ENCODE measurements at places on chromosomes 16 and 17.

GRCh38 chr17:63741143-63741407, 524 bp downstream of the STRADA start:
- no peak for DNase-seq

DNA sequence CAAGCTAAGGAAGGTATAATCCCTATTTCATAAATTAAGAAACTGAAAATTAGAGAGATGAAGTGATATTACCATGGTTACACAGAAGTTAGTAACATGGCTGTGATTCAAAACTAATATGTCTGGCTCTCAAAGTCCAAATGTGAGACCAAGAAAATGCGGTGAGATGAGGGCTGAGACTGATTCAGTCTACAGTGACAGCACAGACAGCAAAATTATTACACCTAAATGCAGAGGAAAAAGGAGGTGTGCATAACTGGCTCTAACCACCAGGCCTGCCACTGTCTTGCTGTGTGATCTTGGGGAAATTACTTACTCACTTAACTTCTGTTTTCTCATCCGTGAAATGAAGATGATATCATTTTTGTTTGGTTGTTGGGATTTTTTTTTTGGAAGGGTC, 270.0 kb upstream of the SOX9 start:
- DNase-seq = no peak

DNA sequence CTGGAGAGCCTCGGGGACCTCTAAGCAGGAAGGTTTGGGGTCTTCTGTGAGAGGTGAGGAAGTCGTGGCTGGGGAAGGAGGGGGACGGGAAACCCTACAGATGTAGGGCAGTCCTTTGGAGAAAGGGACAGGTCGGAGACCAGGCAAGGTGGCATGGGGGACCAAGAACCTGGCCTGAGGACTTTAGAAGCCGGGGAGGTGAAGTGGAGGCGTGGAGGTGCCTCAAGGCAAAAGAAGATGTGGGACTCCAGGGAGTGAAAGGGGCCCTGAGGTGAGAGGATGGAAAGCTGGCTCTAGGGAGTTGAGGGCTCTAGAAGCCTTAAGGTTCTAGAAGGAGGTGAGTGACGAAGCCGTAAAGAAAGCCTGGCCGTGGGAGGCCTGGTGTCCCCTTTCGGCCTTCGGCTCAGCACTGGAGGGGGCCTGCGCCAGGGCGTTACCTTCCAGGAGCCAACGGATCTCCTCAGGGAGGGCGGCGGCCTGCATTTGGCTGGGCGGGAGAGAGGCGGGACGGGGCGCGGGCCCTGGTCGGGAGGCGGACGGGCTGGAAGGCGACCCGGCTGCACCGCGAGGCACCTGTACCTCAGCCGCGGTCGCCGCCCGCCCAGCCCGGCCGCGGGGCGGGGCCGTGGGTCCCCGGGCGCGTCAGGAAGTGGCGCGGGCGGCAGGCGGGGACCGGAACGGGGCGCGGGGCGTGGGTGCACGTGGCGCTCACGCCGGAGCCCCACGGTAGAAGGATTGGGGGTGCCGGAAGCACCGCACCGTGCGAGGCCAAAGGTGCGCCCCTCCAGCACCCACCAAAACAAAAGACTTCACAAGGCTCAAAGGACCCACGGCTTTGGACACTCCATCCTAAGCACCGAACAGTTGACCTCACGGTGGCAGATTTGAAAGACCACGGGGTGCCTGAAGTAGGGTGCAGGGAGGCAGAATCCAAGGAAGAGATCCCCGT, at the start of gene SKAP1:
Gene SKAP1, minus strand, starts transcription at position 577 of the 949 bp plus-strand sequence.
- DNase-seq = no peak

DNA sequence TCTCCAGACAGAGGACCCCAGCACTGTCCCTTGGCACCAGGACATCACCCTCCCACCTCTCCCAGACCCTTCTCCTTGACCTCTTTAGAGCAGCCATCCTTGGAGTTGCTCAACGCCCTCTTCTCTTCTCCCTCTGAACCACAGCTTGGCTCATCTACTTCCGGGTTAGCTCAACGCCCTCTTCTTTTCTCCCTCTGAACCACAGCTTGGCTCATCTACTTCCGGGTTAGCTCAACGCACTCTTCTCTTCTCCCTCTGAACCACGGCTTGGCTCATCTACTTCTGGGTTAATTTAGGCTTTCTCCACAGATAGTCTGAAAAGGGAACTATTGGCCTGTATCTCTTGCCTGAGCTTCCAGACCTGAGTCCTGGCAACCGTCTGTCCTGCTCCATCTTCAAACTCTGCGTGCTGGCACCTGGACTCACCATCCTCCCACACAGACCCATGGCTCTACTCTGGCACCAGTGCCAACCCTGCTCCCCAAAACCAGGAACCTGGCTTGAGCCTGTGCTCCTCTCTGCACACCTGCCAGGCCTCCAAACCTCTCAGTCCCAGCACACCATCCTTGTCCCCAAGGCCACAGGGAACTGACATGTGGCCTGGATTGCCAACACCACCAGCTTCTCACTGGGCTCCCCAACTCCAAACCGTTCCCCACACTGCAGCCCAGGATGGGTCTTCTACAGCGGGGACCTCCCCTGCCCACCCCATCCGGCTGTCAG, 25.3 kb upstream of the FAAP100 start:
- DNase-seq = peak; percentile 42

DNA sequence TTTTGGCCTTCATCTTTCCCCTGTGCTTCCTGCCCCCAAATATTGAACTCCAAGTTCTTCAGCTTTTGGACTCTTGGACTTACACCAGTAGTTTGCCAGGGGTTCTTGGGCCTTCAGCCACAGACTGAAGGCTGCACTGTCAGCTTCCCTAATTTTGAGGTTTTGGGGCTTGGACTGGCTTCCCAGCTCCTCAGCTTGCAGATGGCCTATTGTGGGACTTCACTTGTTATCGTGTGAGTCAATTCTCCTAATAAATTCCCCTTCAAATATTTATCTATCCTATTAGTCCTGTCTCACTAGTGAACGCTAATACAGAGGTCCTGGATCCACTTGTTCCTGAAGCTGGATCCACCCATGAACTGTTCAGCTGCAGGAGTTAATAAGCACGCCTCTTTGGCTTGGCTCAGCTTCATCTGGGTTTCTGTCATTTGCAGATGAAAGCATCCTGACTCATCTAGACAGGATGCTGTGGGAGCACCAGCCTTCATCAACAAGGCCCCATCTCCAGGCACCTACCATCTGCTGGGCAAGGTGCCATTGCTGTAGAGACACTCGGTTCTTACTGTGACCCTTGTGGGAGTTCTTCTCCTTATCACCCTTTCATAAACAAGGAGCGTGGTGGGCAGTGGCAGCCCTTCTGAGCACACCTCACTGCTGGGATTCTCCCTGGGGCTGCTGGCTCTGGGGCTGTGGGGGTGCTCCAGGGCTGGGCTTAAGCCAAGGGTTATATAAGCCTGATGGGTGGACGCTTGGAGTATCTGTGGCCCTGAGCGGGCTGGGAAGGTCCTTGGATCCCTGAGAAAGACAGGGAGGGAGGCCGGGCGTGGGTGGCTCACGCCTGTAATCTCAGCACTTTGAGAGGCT, 23.1 kb downstream of the LAT start:
- peak; percentile 54 for DNase-seq

DNA sequence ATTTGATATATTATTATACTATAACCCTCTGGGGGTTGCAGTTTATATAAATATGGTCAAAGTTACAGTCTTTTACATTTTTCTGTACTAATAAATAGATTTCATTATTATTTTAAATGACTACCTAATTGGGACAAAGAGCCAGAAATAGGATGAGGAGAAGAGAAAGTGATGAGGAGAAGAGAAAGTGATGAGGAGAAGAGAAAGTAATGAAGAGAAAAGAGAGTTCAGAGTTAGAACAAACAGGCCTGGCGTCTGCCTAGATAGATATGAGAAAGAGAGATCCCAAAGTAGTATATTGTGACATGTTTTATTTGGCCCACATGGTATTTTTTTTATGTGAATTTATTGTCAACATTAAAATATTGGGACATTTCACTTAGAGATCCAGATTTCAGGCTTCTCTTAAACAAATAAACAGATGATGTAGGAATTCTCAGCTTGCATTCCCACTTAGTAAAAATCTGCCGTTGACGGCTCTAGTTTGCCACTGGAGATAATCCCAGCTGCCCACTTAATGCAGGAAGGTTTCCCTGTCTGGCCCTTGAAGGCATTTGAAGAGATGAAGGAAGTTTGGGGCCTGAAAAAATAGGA, 210.7 kb downstream of the STX8 start:
- DNase-seq = no peak

DNA sequence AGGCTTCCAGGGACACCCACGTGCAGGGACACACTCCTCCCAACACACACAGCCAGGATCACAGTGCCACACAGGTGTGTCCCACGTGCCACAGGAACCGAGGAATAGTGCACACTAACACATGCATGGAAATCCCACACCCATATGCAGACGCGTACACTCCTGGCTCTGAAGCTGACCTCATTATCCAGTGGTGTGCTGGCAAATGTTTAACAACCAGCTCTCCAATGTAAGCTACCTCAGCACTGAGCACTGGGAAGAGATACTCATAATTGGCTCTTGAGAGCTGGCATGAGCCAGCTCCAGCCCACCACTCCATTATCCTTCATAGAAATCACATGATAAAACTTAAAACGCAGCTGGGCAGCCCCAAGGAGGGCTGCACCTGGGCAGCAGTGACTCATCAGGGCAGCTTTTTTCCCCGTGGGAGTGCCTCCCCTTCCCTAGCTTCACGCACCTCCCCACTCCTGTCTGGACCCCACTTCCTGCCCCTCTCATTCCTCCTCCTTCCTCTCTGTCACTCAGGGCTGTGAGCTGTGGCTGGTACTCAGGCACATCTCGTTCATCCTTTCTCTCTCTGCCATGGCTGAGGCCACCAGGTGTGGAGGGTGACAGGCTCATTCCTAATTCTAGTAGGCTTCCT, 14.9 kb upstream of the TBX21 start:
- DNase-seq = no peak

GRCh38 chr16:27973678-27974077, 89.8 kb downstream of the GSG1L start:
- no peak for DNase-seq

- DNase-seq = no peak
Observed at GRCh38 chr16:29849505-29849904, 13.5 kb downstream of the CDIPT start.

- DNase-seq = no peak
Observed at GRCh38 chr17:622356-622755, 92.3 kb downstream of the VPS53 start.

GRCh38 chr17:75707079-75707571, 14.1 kb upstream of the ITGB4 start:
- DNase-seq = no peak

DNA sequence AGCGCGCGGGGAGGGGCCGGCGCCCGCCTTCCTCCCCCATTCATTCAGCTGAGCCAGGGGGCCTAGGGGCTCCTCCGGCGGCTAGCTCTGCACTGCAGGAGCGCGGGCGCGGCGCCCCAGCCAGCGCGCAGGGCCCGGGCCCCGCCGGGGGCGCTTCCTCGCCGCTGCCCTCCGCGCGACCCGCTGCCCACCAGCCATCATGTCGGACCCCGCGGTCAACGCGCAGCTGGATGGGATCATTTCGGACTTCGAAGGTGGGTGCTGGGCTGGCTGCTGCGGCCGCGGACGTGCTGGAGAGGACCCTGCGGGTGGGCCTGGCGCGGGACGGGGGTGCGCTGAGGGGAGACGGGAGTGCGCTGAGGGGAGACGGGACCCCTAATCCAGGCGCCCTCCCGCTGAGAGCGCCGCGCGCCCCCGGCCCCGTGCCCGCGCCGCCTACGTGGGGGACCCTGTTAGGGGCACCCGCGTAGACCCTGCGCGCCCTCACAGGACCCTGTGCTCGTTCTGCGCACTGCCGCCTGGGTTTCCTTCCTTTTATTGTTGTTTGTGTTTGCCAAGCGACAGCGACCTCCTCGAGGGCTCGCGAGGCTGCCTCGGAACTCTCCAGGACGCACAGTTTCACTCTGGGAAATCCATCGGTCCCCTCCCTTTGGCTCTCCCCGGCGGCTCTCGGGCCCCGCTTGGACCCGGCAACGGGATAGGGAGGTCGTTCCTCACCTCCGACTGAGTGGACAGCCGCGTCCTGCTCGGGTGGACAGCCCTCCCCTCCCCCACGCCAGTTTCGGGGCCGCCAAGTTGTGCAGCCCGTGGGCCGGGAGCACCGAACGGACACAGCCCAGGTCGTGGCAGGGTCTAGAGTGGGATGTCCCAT, 232.8 kb downstream of the SEC14L1 start:
- DNase-seq = no peak

GRCh38 chr16:10862438-10862837, 14.6 kb upstream of the CIITA start:
- peak; percentile 59 for DNase-seq

DNA sequence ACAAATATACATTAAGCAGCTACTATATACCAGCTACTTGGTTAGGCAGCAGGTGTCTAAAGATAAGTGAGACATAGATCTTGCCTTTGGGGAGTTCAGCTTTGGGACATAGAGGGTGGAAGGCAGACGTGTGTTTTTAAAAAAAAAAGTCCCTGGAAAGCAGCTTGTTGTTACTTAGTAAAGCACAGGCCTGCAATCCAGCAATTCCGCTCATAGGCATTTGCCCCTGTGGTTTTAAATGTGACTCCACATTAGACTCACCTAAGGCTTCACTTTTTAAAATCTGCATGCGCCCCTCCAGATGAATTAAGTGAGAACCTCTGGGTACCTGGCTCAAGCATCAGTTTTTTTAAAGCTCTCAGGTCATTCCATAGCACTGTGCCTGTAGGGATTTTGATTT, 7.2 kb upstream of the MLYCD start:
- no peak for DNase-seq

DNA sequence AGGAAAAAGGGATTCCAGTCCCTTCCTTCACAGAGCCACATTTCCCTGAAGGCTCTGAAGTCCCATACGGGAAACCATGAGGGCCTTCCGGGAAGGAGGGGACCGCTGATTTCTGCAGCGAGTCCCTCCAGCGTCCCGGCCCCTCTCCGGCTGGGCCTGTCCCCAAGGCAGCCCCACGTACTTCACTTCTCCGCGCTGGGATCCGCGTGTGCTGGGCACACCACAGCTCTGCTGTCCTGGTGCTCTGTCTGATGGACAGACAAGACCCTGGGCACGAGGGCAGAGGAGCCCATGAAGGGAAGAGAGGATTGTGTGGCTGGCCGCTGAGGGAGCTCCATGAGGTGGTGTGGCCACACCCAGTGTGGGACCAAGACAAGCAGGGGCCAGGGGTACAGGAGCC, 57.1 kb downstream of the PRMT7 start:
- no peak for DNase-seq

- DNase-seq = no peak
Observed at GRCh38 chr17:49554694-49555494, 20.8 kb upstream of the NXPH3 start.

- no peak for DNase-seq
Observed at GRCh38 chr17:15351478-15351840, 10.1 kb upstream of the TEKT3 start.

DNA sequence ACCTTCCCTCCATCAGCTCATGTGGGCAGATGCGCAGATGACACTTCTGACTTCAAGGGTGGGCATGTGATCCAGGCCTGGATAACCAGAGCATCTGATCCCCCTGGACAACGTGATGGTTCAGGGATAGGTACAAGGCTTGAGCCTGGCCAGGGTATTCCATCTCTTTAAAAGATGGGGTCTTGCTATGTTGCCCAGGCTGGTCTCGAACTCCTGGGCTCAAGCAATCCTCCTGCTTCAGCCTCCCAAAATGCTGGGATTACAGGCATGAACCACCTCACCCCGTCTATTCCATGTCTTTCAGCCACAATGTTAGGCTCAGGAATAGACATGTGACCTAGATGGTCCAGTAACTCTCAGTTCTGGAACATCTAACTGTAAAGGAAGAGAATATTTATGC, 20.8 kb downstream of the CRYM start:
- DNase-seq = no peak

- DNase-seq = no peak
Observed at GRCh38 chr16:69620573-69620972, 54.8 kb downstream of the NFAT5 start.
